Stimulated activated CD8-positive, alpha-beta memory T cell treated with anti-CD3 and anti-CD28 coated beads, Interleukin-7, amount 100 ng/mL, for 4 hours (primary cell): ENCODE measurements at places on chromosomes 7 and 10.

GRCh38 chr10:32350811-32351350, 3.9 kb upstream of the EPC1 start:
- DNase-seq: no peak

DNA sequence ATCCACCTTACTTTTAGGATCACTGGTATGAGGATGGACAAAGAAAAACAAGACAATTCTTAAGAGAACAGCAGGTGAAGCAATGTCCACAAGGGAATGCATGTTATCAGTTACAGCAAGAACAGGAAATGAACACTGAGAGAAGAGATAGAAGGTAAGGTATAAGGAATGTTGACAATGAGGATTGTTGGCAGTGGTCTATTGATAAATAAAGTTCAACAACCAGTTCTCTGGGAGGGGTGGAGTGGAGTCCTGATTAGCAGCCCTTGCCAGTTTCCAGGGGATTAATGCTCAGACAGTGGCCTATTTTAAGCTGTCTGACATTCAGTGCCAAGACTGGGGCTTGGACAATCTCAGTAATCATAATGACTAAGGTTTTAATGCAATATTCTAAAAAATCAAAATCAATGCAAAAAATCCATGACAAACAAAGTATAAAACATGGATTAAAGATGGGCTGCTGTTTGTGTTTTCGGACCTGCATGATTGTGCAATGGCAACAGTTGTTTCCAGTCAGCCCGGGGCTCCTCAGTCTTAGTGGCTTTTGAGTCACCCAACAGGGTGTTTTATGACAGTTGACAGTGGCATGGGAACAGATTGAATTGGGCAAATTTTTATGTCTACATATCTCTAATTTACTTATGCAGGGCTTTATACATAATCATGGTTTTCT, 13.8 kb upstream of the AKR1B1 start:
- DNase-seq: no peak

GRCh38 chr7:131147604-131148003, 180.1 kb upstream of the MKLN1 start:
- no peak for DNase-seq

DNA sequence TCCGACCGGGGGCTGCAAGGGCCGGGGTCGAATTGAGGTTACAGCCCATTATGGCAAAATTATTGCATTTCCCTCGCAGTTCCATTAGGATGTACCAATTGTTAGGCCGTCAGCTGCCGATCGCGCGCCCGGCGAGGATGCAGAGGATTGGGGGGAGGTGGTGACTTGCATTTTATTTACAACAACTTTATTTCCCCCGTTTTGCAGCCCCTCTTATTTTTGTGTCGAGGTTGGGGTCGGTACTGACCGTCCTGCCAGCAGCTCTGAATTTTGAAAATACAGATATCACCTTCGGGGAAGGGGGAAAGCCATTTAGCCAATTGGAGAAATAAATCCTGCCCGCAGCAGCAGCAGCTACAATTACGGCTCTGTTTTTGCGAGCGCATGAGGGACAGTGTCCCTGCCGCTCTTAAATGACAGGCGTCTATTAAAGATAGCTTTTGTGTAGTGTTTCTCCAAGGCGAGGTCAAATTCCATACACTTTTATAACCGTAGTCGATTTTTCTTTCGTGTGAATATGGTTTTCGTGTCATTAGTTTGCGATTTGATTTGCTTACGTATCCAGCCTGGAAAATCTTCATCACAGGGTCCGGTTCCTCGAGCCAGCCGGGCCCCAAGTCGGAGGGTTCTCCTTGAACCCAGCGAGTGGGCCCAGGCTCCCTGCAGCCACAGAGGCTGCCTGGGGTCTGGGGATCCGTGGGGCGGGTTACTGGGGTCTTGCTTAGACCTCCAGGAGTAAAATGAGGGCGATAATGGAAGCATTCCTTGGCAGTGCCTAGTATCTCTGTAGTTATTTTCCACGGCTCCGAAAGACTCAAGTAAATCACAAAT, 684 bp upstream of the HOXA5 start:
- no peak for DNase-seq

DNA sequence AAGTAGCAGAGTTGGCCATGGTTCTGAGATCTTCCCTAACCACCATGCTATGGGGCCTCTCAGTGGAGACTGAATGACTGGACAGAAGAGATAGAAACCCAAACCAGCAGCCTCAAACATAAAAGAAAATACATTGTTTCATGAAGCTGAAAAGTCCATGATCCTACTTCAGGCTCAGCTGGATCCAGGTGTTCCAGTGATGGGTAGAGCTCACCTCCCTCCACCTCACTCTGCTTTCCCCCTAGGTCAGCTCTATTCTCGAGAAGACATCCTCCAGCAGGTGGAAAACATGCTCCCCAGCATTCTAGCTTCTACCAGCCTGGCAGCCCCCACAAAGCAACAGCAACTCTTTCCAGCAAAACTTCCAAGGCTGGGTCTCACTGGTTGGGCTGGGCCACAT, 132.1 kb downstream of the OAT start:
- no peak for DNase-seq

- no peak for DNase-seq
Observed at GRCh38 chr10:118017071-118017740, 29.5 kb downstream of the RAB11FIP2 start.

GRCh38 chr7:74573512-74573911, 84.0 kb upstream of the GTF2I start:
- no peak for DNase-seq

GRCh38 chr7:945556-946255, 8.8 kb downstream of the ADAP1 start:
- no peak for DNase-seq

- no peak for DNase-seq
Observed at GRCh38 chr7:132708470-132708869, 132.2 kb upstream of the PLXNA4 start.

- no peak for DNase-seq
Observed at GRCh38 chr7:16465469-16466361, at the start of gene SOSTDC1. Gene SOSTDC1, minus strand, starts transcription at chr7:16465738. Its CDS starts 70 bp downstream, at chr7:16465668.

- DNase-seq: no peak
Observed at GRCh38 chr10:33421789-33422462, 87.5 kb upstream of the NRP1 start.

DNA sequence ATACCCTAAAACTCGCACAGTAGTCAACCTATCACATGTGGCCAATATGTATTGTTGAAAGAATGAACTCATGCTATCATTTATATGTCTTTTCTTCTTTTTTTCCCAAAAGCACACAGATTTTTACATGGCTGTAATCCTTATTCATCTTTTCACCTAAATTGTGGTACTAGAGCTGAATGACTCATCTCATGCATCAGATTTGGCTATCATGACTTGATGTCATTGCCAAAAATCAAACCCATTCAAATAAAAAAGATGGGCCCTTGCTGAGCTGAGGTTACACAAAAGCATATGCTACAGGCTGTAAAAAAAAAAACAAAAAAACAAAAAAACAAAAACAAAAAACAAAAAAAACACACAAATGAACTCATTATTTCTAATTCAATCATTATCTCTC, 3.3 kb upstream of the LMOD2 start:
- DNase-seq: no peak

DNA sequence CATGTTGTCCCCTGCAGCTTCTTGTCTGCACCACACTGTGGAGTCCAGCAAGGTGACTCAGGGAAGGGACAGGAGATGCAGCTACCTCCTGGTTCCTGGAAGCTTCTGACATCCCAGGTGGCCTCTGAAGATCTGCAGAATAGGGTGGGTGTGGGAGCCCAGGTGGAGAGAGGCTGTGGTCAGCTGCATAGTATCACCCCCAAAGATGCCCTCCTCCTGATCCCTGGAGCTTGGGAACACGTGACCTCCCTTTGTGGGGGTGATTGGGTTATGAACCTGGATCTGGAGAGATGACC, 25.4 kb downstream of the CALML3 start:
- DNase-seq: no peak

DNA sequence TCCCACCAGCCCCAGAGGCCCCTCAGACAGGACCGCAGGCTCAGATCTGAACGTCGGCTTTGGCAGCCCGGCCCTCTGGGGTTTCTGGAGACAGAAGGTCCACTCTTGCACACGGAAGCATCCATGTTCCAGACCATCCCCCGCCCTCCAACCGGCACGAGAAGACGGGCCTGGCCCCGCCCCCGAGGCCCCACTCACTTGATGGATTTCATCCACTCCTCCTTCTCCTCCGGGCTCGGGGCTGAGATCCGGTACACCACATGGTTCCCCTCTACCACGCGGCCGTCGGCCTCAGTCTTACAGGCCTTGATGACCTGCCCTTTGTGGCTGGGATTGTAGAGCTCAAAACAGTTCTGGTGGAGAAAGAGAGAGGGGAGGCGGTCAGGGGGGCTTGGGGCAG, 107.3 kb downstream of the CYTH3 start:
- DNase-seq: no peak

GRCh38 chr10:85789125-85789524, 577.5 kb downstream of the GRID1 start:
- no peak for DNase-seq

- DNase-seq: no peak
Observed at GRCh38 chr7:130006771-130007170, 44.4 kb downstream of the ZC3HC1 start.

DNA sequence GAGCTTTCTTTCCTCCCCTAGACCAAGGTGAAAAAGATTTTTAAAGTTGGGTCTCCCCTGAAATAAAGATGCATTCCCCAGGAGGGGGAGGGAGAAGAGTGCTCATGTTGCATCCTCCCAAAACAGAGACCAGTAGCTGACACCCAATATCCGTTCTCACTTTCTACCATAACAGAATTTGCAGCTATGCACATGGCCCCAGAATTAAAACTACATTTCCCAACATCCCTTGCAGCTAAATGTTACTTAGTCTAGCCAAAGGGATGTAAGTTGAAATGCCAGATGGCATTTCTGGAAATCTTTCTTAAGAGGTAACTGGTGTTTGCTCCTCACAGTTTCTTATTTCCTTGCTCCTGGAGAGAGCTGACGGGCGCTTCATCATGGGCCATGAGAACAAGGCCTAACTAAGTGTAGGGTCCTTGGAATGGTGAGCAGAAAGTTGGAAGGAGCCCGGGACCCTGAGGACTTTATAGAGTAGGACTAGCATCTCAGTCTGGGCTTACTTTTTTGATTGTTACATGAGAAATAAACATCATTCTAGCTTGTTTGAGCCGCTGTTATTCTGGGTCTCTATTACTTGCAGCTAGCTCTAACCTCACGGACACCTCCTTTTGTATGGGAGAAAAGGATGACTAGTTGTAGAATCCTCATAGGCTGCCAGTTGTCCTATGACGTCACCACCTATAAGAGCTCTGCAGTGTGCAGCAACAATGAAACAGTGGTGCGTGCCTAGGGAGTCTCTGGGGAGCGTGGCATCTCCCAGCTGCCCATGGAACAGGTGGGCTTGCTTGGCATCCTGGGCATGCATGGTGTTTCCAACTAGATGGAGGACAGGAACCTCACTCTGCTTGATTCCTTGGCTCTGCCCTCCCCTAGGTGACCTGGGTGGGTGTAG, 46.1 kb upstream of the EXOC6 start:
- no peak for DNase-seq

- DNase-seq: no peak
Observed at GRCh38 chr7:83478616-83479015, 170.3 kb downstream of the SEMA3E start.

GRCh38 chr7:18210377-18210776, 182.7 kb upstream of the PRPS1L1 start:
- DNase-seq: no peak

DNA sequence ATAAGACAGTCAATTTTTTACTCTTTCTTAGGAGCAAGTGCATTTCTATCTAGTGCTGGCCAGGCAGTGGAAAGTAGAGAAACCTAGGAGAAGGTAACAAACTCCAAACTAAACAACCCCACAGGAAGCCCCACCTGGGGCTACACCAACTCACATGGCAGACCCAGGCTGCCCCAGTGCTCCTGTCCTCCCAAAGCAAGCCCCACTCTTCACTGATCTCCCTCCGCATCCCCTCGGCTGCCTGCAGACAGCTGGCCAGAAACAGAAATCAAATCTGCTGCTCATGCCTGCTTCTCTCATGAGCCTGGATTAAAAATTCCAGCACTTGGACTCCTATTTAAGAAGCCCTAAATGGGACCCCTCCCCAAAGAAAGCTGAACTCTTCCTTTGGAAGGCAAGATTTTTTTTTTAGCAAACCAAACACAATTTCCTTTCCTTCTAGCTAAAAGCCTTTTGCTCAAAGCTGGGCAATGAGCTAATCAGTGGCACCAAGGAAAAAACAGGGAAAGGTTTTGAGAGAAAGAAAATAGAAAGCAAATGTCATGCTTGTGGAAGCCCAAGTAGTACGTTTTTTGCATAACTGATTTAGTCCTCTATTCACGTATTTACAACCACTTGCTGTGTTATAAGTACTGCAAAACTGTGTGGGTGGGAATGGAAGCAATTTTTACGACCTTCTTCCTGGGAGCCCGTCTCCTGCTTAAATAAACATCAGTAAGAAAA, 10.8 kb downstream of the PDE1C start:
- no peak for DNase-seq

DNA sequence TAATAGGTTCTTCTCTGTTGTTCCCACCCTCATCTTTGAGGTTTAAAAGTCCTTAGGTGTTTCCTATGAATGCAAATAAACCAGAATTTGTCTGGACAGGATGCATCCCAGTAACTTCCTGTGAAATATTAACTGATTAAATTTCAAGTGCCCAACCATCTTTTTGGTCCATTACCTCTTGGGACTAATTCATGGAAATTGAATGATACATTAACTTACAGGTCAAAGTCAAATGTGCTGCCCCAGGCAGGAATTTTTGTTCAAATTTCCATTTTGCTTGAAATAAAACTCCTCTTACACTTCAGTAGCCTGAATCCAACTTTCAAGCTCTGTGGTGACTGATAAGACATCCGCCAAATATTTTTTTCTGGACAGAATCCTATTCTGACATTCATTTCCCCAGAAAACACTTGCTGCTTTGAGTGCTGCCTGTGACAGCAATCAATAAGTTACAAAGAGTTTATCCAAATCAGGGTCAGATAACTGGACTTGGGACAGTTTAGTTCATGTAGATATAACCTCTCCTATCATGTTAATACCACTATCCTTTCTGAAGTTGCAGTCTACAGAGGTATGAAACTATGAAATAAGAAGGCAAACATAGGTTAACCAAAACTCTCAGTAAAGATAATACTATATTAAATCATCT, 383.5 kb downstream of the POM121L12 start:
- no peak for DNase-seq

- no peak for DNase-seq
Observed at GRCh38 chr7:140564643-140565042, 76.0 kb downstream of the DENND2A start.

GRCh38 chr10:105837951-105838350, 1196.9 kb downstream of the SORCS3 start:
- no peak for DNase-seq

GRCh38 chr10:78290131-78290750, 256.6 kb downstream of the RPS24 start:
- DNase-seq: no peak
